ENCODE measurements at places on chromosomes 7 and 10.

DNA sequence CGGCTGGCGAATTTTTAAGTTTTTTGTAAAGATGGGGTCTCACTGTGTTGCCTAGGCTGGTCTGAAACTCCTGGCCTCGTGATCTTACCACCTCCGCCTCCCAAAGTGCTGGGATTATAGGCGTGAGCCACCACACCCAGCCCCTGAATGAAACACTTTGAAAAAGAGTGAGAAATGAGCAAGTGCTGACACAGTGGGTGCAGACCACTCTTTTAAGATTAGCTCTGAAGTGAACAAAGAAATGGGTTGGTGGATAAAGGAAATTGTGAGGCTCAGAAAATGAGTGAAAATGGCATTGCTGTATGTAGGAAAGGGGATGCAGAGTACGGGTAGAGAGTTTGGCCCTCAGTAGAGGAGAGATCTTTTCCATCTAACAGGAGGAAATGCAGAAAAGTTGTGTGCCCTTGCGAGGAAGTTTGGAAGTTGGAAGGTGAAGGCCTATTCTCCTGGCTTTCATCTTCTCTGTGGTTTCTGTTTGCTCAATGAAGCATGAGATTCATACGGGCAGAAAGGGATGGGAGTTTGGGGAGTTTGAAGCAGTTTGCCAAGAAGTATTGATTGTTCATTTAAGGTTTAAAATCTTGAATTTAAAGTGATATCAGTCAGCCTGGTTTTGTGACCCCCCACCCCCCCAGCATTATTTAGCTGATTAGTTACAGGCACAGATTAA is 11.0 kb downstream of the MAPK8 start:
- DNase-seq, result no peak

- no peak for DNase-seq
Observed at GRCh38 chr7:85600395-85600794, 413.5 kb upstream of the SEMA3D start.

DNA sequence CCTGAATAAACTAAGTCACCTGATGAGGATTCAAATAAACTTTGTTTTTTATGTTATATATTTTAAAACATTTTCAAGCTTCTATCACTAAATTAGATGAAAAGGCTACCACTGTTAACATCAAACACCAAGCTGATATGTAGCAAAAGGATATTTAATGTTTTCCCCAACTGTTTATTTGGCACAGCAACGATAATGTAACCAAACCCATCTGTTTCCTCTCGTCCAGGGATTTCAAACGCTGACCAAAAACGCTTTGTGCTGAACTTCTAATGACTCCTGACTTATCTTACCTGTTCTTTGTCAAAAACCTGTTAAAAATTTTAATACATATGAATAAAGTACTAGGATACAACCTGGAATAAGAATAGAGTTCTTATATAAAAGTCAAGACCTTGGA is 30.5 kb downstream of the DCLRE1A start:
- DNase-seq, result no peak

DNA sequence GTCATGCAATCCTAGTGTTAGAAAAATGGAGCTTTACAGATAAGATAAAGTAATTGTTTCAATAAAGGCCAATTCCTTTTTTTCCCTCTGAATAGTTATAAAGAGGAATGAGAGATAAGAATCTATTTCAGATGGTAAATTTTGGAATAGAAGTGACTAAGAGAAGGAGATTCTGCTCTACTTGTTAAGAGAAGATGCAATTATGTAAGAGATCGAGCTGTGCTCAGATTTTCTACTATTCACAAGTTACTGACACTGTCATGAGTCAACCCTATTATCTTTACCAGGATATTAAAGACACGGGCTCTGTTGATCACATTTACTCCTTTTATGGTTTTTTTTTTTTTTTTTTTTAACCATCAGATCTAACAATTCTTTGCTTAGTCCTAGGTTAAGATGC is 511.3 kb downstream of the ARL4A start:
- no peak for DNase-seq

DNA sequence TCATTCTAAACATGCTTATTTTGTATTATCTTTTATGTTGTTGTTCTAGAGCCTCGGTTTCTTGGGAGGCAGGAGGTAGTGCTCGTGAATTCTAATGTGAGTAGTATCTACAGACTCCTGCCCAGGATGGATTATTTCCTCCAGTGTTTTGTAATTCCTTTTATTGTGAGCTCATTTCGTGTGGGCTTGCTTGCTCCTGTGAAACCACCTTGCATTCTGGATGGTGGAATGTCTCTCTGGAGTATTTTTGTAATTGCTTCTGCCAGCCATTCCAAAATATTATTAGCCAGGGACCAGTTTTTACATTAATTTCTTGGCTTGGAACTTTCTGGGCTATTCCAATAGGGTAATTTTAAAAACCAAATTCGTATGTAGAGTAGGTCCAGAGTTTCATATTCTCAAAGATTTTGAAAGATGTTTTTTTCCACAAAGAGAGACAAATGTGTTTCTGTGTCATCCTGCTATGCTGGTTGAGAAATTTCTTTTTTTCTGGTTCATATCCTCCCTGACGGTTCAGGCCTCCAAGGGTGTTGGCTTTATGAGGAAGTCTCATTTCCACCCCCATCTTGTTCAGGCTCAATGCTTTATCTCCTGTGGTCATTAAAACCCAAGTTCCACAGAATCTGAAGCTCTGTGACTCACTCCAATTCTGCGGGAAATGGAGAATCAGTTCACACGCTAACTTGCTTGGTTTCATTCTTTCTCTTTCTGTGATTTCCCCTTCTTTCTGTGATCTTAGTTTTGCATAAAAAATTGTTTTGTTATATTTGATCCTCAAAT is 41.7 kb upstream of the CALD1 start:
- peak; percentile 13 for DNase-seq

DNA sequence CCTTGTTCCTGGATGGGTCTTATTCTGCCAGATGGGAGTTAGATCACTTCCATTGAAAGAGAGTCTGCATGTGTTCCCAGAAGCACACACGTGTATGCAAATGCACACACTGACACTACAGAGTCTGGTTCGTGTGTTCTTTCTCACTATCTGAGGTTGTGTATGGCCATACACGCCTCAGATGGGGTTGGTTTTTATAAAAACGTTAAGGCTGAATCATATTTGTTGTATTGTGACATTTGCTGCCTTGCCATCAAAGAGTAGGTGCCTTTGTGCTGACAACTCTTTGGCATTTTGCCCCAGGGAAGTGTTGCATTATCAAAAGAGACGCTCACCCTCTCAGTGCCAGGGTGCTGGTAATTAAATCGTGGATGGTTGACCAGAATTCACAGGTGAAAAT is 37.7 kb upstream of the HDAC9 start:
- DNase-seq, result no peak
